ENCODE measurements at places on chromosomes 2 and 18.

DNA sequence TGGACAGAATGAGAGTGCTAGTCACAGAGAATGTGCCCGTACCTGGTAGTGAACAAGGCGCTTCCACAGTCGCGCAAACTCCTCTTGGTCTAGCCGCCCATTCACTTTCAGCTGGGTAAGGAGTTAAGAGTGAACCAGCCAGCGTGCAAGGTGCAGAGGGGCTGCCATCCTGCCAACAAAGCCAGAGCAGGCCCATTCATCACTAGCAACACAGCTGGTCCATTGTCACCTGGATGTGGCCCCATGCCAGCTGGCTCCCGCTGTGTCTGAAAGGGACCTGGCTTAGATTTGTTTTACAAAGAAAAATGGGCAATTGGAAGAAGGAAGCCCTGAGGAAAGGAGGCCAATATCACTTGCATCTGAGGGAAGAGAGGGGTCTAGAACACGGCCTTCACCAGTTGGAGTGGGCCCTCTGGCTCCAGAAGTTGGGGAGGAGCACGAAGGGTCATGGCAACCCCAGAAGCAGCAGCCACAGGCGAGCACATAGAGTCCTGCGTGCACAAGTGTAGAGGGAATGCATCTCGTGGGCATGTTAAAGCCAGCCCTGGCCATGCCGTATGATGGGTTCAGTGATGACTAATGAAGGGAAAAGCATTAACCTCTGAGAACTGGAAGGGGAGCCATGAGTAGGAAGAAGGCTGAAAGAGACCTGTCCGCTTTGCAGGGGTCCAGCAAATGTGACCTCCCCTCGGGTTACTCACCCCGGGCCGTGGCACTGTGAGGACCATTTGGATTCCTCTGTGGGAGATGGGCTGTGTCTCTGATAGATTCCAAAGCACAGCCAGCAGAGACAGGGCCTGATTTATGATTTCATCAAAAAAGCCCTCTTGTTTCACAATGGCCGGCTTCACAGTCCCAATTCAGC, 70.6 kb downstream of the CAPN13 start:
- DNase-seq, result no peak

DNA sequence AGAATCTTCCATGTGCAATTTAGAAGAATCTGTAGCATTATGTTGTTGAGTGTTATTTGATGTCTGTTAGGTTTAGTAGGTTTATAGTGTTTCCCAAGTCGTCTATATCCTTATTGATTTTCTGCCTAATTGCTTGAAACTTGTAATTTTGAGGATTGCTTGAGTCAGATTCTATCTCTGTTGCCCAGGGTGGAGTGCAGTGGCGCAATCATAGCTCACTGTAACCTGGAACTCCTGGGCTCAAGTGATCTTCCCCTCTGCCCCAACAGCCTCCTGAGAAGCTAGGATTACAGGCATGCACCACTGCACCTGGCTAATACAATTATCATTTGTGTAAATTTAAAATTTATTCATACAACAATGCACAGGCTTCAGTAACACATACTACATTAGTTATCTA, 3.1 kb upstream of the TCF23 start:
- no peak for DNase-seq

DNA sequence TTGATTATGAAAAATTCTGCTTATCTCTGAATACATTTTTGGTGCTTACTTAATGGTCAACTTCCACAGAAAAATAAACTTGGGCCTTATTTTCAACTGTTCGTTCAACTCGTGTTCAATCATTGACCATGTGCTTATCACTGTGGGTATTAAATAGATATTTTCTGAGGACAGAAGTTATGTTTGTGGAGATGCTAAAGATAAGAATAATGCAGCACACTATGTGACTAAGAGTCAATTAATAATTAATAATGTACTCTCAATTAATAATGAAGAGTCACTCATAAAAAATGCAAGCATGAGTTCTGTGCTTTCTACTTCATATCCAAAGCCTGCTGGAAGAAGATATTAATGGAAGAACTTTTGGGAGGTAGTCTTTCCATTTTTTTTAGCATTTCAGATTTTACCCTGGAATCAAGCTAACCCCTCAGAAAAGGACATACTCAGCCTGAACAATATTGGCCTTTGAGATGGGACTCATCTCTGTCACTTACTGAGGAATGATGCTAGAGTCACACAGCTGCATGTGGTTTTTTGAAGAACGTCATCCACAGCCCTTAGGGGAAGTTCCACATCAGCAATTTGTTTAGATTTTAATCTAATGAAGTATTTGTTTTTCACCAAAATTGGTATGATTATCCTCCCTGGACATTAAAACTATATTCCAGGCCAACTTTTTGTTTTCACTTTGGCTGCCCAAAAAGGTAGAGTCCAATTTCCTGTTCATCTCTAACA, 191.9 kb upstream of the CRIM1 start:
- DNase-seq, result no peak

DNA sequence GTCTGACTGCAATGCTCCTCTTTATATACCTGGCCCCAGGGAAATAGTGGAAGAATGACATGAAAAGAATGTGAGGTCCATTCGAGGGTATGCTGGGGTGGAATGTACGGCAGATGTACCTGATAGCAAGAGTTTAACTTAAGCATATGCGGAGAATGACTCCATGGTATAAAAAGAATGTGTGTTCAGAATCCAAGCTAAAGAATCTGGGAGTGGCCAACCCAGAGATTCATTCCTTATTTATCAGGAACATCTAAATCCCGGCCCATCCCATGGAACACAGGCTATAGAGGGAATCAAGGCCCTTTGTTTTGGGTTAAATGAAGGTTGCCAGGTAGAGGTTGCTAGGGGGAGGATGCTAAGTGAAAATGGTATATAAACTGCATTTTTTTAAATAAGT, 150.0 kb downstream of the ZNF385B start:
- no peak for DNase-seq

DNA sequence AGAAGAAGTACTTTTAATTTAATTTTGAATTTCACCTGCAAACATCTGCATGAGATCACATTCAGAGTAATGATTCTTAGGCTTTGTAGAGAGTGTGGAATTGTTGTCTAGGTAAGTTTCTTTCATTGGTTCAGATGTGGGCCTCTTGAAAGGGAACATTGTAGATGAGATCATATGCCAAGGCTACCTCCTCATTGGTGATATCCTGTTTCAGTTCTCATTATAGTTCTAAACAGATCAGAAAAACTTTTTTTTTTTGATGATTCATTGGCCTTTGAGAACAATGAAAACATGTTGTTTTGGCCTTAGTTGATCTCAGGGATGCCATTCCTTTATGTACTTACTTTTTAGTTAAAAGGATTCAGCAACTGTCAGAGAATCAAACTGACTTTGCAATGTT, 44.5 kb downstream of the EML6 start:
- no peak for DNase-seq

GRCh38 chr2:197931661-197932312, 127.4 kb downstream of the PLCL1 start:
- DNase-seq, result no peak

DNA sequence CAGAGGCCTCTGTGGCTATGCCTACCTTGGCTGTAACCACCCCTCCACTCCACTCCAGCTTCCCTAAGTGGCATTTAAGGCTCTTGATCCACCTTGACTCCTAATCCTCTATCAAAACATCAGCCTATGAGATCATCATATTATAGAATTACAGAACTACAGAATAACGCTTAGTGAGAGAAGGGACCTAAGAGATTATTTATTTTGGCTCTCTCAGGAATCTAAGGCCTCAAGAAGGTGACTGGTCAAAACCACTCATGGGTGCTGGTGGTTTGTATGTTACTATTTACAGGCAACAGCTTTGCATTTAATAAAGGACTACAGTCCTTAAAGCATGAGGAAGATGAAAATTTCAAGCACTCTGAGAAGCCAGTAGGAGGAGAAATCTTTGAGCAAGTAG, 118.8 kb downstream of the FSHR start:
- DNase-seq, result no peak

DNA sequence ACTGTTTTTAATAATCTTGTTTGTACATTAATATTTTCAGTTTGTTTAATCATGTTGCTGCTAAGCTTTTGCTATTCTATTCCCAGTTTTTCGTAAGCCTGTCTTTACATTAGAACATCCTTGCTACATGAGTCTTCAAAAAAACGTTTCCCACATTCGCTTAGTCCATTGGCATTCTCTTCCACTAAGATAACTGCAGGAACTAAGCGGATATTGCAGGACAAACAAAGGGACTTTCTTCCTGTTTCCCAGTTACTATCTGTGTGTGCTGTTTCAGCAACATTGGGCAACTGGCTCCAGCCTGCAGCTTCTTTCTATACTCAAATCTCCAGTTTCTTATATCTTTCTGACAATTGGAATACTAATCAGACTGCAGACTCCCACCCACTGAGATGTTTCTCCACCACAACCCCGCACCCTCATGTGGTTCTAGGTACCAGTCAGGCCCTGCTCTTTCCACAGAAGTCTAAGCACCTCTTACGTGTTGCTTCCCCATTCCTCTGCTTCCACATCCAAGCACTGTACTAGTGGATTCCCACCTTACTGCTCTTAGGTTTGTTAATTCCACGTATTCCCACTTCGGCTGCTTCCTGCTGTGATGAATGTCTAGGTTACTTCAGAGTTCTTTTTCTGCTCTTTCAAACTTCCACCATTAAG, 420.3 kb downstream of the LRRTM4 start:
- DNase-seq, result no peak

DNA sequence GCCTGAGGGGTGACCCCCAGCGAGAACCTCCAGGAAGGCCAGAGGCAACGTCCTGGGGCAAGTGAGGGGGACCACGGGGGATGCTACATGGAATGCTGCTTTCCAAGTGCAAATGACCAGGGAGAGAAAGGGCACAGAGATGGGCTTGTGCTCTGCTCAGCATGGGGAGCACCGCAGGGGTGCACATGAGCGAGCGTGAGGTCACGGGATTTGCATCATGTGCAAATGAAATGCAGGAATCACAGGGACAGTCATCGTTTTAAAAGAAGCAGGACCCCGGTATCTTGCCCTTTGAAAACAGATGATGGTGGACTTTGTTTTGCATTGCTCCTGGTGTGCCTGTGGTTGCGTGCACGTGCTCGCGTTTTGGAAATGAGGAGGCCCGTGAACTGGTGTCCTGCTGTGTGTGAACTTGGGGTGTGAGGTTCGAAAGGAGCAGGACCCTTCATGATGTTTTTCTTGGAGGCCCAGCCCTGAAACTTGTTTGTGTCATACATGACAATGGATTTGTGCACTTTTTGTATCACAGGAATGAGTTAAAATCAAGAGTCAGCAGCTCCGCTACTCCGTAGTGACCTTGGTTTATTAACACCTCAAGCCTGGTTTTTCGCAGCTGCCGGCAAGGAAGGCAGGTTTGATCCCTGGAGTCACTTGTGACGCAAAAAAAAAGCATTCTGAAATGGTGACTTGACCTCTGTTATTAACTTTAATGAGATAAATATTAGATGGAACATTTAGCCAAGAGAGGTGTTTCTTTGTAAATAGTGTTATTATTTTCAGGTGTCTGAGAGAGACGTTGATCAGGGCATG, 234.5 kb downstream of the LDLRAD4 start:
- no peak for DNase-seq

DNA sequence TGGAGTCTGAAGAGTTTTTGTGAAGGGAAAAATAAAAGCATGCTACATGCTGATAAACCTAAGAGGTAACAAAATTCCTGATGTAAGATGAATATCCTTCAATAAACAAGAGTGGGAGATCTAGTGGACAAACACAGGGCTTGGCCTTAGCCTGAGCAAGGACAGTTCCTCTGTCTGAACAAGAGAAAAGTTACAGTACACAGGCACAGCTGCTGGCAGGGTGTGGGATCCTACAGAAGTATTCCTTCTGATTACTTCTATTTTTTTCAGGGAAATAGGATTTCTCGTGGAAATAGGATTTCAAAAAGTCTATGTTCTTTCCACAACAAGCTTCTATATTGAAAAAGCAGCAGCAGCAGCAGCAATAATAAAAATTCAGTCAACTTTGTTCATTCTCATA, 54.1 kb downstream of the NBAS start:
- no peak for DNase-seq

GRCh38 chr18:78192054-78192453, 787.6 kb upstream of the SALL3 start:
- DNase-seq, result no peak

DNA sequence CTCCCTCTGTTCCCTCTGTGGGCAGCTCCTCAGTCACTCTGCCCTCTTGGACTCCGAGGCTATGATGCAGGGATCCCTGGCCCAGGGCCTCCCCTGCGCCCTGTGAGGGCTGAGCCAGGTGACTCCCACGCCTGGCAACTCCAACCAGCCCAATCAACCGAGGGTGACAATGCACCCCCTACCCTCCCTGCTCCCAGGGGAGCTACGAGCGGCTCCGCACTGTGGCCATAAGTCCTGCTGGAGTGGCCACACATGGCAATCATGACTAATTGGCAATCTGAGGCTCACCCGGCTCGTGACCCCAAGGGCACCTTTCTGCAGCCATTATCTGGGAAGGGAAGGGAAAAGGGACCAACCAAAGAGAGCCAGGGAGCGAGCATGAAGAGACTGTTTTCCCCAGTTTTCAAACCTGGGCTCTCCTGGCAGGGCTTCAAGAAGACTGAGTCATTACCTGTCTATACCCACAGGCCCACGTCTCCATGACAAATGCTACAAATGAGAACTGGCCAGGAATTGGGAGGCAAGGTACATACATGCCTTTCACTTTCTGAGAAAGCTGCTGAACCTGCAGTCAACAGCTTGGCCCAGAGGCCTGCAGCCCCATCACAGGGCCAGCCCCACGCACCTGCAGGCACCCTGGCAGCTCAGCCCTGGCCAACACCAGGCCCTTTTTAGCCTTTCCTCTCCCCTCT, 45.1 kb downstream of the RPL31 start:
- DNase-seq, result no peak

DNA sequence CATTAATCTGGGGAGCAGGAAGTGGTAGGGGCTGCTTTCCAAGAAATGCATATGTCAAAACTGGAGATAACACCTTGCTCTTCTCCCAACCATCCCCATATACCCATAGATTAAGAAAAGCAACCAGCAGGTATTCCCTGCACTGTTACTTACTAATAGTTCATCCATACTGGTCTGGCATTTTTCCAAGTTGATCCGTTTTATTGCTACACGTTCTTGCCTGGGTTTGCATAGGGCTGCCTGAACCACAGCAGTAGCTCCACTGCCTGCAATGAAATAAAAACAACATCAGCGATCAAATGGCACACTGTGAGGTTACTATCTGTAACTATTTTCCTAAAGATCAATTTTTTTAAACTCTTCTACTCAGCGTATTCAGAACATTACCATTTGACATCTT, 65.6 kb downstream of the STK39 start:
- DNase-seq, result no peak

DNA sequence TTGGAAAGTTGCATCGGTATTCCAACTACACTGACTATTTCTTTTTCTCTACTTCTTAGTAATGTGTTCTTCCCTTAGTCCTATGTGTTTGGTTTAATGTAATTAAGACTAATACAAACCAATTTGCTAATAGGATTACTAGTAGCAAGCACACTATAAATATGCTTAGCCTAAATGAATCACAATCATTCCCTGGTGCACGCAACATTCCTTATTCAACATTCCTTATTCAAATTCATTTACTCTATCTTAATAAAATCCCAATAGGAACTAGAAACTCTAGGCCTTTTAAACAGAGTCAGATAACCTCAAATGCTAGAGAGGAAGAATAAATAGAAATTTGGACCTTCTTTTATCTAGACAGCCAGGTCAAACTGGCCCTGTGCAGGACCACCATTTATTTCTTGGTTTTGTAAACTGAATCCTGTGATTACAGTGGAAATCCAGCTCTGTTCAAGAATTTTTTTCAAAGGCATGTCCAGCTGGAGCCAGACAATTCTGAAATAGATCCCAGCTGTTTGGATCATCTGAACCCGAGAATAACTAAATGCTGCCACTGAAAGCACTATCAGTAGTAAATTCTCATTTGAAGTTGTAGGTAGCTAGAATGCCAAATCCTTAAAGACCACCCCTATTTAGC, 103.1 kb downstream of the PPP1R1C start:
- DNase-seq, result no peak

All from Panc1 (cell line).